ENCODE measurements at places on chromosomes 12 and 14. TPM values are rescaled to one million over a fixed set of nuclear protein-coding genes. Genes with fewer than 3 reads are reported as not detected.

DNA sequence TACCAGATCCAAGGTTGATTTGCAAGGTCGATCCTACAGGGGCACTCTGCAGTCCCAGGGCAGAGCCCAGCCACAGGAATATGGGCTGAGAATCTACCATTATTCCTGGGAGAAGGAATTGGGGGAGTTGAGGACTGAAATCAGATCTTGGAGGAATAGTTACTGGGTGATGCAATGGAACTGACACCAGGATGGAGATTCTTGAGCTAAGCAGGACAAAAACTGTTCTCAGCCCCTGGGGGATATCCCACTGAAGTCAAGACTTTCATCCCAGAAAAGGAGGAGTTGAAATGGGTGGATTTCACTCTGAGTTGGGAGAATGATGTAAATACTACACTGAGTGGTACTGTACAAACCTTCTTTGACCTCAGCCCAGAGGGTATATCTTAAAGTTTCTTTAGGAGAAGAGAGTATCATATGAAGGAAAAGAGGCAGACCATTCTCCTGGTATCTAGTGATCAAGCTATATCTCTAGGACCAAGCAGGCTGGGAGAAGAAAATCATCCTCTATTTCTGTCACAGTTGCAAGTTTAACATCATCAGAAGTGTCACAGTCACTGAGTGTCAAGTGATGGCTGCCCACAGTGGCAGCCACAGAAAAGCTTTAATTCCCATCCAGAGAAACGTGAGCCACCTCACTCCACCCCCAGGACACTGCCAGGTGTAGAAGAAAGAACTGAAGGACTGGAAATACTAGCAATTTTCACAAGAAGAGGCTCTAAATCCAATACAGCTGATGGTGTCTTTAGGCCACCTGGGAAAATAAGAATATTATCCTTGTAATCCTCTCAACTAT, 181.9 kb downstream of the NUAK1 start:
- no peak for DNase-seq
- H3K27me3 ChIP-seq: no peaks in the 10 kb centered on the region
- H3K36me3 ChIP-seq: no peaks in the 10 kb centered on the region
- H3K27ac ChIP-seq: no peak overlapping the region
- peaks cover 4% of the 10 kb centered on the region for H3K4me1 ChIP-seq

- H3K4me1 ChIP-seq: no peaks in the 10 kb centered on the region
- no peaks in the 10 kb centered on the region for H3K36me3 ChIP-seq
- no peaks in the 10 kb centered on the region for H3K27me3 ChIP-seq
- H3K4me3 ChIP-seq: no peak overlapping the region
- no peak for DNase-seq
- no peak overlapping the region for H3K27ac ChIP-seq
Observed at GRCh38 chr14:41355866-41356265, 250.8 kb upstream of the LRFN5 start.

DNA sequence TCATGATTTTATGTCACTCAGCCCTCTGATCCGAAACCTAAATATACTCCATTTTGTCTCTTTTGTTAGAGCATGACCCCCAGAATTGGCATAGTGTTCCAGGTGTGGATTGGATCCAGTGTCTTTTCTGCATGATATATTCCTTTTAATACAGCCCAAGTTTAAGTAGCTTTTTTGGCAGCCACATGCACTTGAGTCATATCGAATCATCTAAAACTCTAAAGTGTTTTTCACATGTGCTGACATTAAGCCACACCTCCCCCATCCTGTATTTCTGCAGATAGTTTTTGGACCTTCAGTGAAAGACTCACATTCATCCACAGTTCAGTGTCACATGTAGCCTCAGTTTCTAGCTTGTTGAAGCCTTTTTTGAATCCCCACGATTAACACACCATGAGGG, 30.6 kb downstream of the BORCS5 start:
- H3K4me1 ChIP-seq: peaks cover 8% of the 10 kb centered on the region
- H3K36me3 ChIP-seq: no peaks in the 10 kb centered on the region
- DNase-seq: no peak
- no peak overlapping the region for H3K27ac ChIP-seq
- no peaks in the 10 kb centered on the region for H3K27me3 ChIP-seq

DNA sequence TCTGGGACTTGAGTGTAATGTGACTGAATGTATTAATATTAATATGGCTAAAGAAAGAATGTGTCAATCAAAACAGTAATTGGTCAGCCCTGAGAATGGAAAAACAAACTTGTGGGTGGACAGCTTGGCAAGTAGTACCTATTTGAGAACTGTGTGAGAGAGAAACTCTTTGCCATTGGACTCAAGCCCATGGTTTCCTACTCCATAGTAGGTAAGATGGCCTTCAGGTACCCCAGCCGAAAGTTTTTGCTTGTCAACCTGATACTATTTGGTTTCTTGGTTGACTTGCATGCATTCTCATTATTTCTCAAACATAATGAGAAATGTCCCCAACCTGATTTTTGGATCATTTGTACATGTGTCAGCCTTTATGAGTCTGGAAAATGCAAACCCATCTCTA, 391.1 kb downstream of the MDGA2 start:
- H3K4me3 ChIP-seq: no peak overlapping the region
- H3K27ac ChIP-seq: no peak overlapping the region
- no peaks in the 10 kb centered on the region for H3K4me1 ChIP-seq
- no peaks in the 10 kb centered on the region for H3K36me3 ChIP-seq

GRCh38 chr12:77339610-77340009, 274.2 kb upstream of the E2F7 start:
- peaks cover 7% of the 10 kb centered on the region for H3K4me1 ChIP-seq
- no peak overlapping the region for H3K4me3 ChIP-seq
- H3K27me3 ChIP-seq: no peaks in the 10 kb centered on the region

DNA sequence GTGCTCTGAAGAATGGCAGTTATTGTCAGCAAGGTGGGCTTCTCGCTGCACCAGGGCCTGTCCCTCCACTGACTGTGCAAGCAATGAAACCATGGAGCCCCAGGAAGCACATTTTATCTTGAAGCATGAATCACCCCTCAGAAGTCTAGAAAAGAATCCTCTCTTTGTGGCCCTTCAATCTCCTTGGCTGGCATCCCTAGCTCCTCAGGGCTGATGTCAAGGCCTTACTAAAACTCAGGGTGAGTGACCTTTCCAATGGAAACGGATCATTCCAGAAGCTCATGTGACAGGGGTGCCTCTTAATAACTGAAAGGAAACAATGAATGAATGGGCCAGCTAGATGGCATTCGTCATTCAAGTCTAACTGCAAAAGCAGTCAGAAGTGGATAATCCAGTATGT, 22.3 kb upstream of the PLEKHH1 start:
- no peak for DNase-seq
- no peaks in the 10 kb centered on the region for H3K27me3 ChIP-seq
- H3K27ac ChIP-seq: no peak overlapping the region
- no peak overlapping the region for H3K4me3 ChIP-seq
- H3K4me1 ChIP-seq: peaks cover 16% of the 10 kb centered on the region

- H3K27ac ChIP-seq: peak overlapping the region; percentile 57
- no peak overlapping the region for H3K4me3 ChIP-seq
Observed at GRCh38 chr12:113232840-113233585, 11.7 kb downstream of the TPCN1 start.

Gene RBP5
- not detected for total RNA-seq

Gene LETMD1
- 93.2 TPM for total RNA-seq

Measured in suprapubic skin (tissue), 4 donors.